Vagina (tissue), 2 donors: ENCODE measurements at places on chromosomes 1 and 21. TPM values are rescaled to one million over a fixed set of nuclear protein-coding genes. Genes with fewer than 3 reads are reported as not detected.

GRCh38 chr21:30646904-30647414 is 4.3 kb downstream of the KRTAP20-3 start:
- no peaks in the 10 kb centered on the region for H3K4me1 ChIP-seq
- no peak for DNase-seq
- H3K4me3 ChIP-seq = no peak overlapping the region
- no peak overlapping the region for H3K27ac ChIP-seq
- H3K27me3 ChIP-seq = no peaks in the 10 kb centered on the region

Gene SPRR5
- not detected for total RNA-seq

DNA sequence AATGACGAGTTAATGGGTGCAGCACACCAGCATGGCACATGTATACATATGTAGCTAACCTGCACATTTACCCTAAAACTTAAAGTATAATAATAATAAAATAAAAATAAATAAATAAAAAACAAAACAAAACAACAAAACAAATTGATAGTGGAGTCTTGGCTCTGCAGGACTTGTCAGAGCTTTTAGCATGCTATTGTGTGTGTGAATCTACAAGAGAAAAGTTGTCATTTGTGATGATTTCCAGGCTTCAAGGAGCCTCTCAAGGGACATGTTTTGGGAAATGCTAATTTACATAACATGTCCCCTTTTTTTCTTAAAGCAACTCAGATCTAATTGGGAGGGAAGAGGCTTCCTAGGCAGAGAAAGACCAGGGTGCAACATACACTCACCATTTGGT is 9.1 kb downstream of the IL22RA1 start:
- no peaks in the 10 kb centered on the region for H3K4me1 ChIP-seq
- H3K27ac ChIP-seq = no peak overlapping the region
- H3K27me3 ChIP-seq = no peaks in the 10 kb centered on the region
- H3K36me3 ChIP-seq = no peaks in the 10 kb centered on the region
- H3K4me3 ChIP-seq = no peak overlapping the region
- DNase-seq = no peak

- H3K4me3 ChIP-seq = no peak overlapping the region
- H3K4me1 ChIP-seq = no peaks in the 10 kb centered on the region
- peak; percentile 6 for DNase-seq
- H3K36me3 ChIP-seq = no peaks in the 10 kb centered on the region
- H3K27me3 ChIP-seq = no peaks in the 10 kb centered on the region
Observed at GRCh38 chr1:58460469-58460868, 86.1 kb downstream of the OMA1 start.

DNA sequence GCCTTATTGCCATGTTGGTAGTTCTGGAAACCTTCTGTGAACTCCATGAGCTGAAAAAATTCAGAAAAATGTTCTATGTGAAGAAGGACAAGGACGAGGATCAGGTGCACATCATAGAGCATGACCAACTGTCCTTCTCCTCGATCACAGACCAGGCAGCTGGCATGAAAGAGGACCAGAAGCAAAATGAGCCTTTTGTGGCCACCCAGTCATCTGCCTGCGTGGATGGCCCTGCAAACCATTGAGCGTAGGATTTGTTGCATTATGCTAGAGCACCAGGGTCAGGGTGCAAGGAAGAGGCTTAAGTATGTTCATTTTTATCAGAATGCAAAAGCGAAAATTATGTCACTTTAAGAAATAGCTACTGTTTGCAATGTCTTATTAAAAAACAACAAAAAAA is 57.4 kb downstream of the KCNK1 start:
- H3K36me3 ChIP-seq = no peaks in the 10 kb centered on the region
- no peak for DNase-seq
- peaks cover 18% of the 10 kb centered on the region for H3K4me1 ChIP-seq
- no peak overlapping the region for H3K27ac ChIP-seq
- no peaks in the 10 kb centered on the region for H3K27me3 ChIP-seq

Gene BPNT1
- total RNA-seq = 26.5 TPM

DNA sequence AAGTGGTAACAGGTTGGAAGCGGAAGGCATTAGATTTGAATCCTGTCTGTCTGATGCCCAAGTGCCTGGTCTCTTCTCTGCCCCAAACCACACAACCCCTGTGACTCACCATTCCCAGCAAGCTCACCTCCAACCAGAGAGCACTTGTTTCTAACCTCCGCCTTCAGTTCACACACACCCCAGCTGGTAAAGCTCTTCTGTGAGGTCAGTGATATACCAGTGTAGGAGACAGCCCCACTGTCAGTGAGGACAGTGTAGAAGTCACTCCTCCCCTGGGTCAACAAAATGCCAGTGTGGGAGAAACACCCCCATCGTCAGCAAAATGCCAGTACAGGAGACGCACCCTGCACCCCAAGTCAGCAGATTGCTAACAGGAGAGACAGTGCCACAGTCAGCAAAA is 2.6 kb downstream of the RIMS3 start:
- H3K36me3 ChIP-seq = no peaks in the 10 kb centered on the region
- peaks cover 13% of the 10 kb centered on the region for H3K4me1 ChIP-seq
- no peak overlapping the region for H3K27ac ChIP-seq

GRCh38 chr1:160472112-160472511 is 50.9 kb downstream of the SLAMF6 start:
- H3K27me3 ChIP-seq = no peaks in the 10 kb centered on the region
- no peaks in the 10 kb centered on the region for H3K4me1 ChIP-seq
- H3K4me3 ChIP-seq = no peak overlapping the region
- no peak overlapping the region for H3K27ac ChIP-seq

GRCh38 chr1:178497903-178498478 is 1.2 kb upstream of the CLEC20A start:
- no peaks in the 10 kb centered on the region for H3K4me1 ChIP-seq
- H3K27ac ChIP-seq = no peak overlapping the region
- no peak overlapping the region for H3K4me3 ChIP-seq
- DNase-seq = no peak
- no peaks in the 10 kb centered on the region for H3K36me3 ChIP-seq

Gene RPTN
- 0.25 TPM for total RNA-seq

Gene S100A4
- 375 TPM for total RNA-seq

Gene AMY1C
- not detected for total RNA-seq

Gene PCP4L1
- 3.7 TPM for total RNA-seq

- no peak overlapping the region for H3K4me3 ChIP-seq
- no peak overlapping the region for H3K27ac ChIP-seq
- no peaks in the 10 kb centered on the region for H3K4me1 ChIP-seq
- H3K27me3 ChIP-seq = no peaks in the 10 kb centered on the region
Observed at GRCh38 chr21:29888437-29888836, 51.4 kb downstream of the GRIK1 start.

GRCh38 chr1:197737916-197738315 is 37.4 kb downstream of the DENND1B start:
- H3K4me1 ChIP-seq = no peaks in the 10 kb centered on the region
- H3K4me3 ChIP-seq = no peak overlapping the region
- no peaks in the 10 kb centered on the region for H3K36me3 ChIP-seq
- H3K27me3 ChIP-seq = no peaks in the 10 kb centered on the region
- DNase-seq = no peak
- H3K27ac ChIP-seq = no peak overlapping the region
